ENCODE measurements at places on chromosomes 7 and 10.

GRCh38 chr10:30357075-30357801, 8.2 kb upstream of the MTPAP start:
- DNase-seq: no peak

DNA sequence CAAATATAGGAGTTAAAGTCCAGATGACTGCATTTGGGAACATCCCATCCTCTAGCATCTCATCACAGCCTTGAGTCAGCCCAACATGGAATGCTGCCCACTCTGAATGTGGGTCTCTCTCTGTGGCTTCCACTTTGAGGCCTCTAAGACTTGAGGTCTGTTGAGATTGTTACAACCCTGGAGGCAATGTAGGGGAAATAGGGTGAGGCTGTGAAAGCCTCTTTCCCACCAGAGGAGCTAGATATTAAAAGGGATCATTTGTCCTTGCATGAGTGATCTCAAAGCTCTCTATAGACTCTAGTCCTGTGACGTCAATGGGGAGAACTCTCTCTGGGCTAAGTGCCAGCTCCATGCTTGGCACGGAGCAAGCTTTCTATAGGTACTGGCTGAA, 6.4 kb upstream of the GOLGA7B start:
- no peak for DNase-seq

- peak; percentile 81 for DNase-seq
Measured at GRCh38 chr7:106421181-106421762, 136.5 kb upstream of the NAMPT start.

- DNase-seq: no peak
Measured at GRCh38 chr7:105230486-105230885, 158.2 kb downstream of the SRPK2 start.

GRCh38 chr7:127383123-127383835, 9.2 kb downstream of the ZNF800 start:
- DNase-seq: no peak

GRCh38 chr10:14820010-14820774, 17.6 kb downstream of the CDNF start:
- no peak for DNase-seq

- DNase-seq: no peak
Measured at GRCh38 chr10:123433539-123433938, 232.6 kb upstream of the GPR26 start.

GRCh38 chr7:110373416-110373815, 717.5 kb upstream of the LRRN3 start:
- no peak for DNase-seq

- DNase-seq: no peak
Measured at GRCh38 chr7:151850491-151851124, 26.3 kb downstream of the PRKAG2 start.

DNA sequence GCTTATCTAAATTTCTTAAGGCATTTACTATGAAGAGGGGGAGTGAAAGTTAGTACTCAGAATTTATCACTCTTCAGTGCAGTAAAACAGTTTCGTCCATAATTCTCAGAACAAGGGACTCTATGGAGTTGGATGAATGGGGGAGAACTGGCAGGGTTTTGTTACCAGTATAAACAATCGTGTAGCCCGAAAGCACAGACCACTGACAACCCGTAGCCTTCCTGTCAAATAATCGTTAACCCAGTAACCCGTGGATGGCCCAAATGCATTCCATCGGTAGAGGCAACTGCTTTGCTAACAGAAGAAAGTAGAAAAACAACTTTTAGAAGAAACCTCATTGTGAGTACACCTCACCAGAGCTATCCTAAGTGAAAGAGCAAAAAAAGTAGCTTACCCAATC, 583.9 kb downstream of the NXPH1 start:
- no peak for DNase-seq

DNA sequence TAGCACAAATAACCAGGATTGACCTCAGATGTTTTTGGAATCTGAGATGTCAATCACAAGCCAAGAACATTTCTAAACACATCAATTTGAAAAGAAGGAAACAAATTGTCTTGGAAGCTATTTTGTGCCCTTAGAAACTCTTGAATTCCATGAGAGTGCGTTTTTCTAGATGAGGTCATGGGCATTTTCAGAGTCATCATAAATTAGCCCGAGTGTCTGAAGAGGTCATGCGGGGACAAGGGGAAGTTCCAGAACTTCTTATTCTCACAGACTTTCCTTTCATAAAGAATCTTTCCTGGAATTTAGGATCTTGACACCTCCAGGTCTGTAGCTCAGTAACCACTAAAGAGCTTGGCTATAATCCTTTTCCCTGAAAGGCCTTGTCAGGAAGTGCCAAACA, 28.2 kb downstream of the IL2RA start:
- DNase-seq: no peak

DNA sequence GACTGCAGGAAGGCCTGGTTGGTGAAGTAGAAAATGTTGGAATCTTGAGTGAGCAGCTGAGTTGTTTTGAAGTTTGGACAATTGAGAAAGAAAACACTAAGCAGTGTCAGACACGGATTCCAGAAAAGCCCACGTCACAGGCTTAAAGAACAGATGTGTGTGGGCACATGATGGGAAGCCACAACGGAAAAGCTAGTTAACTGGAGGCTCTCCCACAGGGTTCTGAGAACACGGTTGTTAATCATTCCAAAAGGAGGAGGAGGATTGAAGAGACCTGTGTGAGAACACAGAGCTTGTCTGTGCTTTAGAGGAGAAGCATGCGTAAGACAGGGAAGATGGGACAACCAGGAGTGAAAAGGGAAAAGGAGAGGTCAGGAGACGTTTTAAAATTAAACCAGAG, 42.6 kb downstream of the SHH start:
- no peak for DNase-seq

GRCh38 chr10:133567119-133567518, 1.7 kb upstream of the SYCE1 start:
- DNase-seq: no peak

GRCh38 chr7:79668292-79668691, 214.8 kb upstream of the MAGI2 start:
- no peak for DNase-seq

DNA sequence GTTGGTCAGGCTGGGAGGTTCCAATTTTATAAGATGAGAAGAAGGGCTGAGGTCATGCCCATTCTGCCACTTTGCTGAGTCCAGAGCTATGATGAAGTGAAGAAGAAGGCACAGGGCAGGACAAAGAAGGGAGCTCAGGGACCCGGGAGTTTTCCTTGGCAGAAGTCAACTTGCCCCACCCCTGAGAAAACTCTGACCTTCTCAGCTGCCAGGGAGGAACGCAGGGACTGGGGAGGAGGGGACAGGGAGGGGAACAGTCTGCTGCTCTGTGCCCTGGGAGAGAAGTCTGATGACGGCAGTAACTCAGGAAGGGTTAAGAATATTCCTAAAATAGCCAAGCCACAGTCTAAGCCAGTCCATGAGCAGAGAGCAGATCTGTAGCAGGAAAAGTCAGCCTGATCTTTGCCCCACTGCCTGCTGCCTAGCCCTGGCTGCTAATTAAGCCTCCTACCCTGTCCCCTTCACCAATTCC, 11.7 kb downstream of the ADIRF start:
- DNase-seq: no peak

GRCh38 chr7:47358944-47359588, 222.8 kb downstream of the TNS3 start:
- DNase-seq: no peak

DNA sequence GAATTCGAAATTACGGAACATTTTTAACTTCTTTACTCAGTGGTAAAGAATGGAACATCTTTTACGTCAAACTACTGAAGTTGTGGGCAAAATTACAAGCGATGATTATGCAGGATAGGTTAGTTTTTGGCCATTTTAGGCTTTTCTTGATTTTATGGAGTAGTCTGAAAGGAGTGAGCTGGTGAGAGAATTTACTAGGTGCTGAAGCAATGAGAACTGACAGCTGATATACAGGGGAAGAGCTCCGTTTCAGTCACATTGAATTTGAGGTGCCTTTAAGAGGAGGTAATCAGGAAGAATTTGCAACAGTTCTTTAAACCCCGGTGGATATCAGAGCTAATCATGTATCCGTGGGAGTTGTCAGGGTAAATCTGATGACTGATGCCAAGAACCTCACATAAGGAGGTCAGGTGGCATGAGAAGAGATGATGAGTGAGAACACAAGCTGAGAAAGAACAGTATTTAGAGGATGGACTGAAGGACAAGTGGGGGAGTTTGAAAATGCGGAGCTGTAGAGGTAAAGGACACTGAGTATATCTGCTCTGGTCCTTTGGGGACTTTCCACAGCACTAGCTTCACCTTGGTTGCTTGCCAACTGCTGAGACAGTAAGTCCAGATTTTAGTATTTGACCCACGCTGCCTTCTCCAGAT, 104.3 kb downstream of the AHR start:
- DNase-seq: no peak

- no peak for DNase-seq
Measured at GRCh38 chr10:117320050-117320665, 55.1 kb downstream of the PDZD8 start.

GRCh38 chr10:102335184-102335583, 60.3 kb upstream of the NFKB2 start:
- no peak for DNase-seq

GRCh38 chr10:47299611-47300428, at the start of gene GDF10:
Gene GDF10 (plus strand): TSS chr10:47300197. CDS start chr10:47300652, 455 bp downstream.
- no peak for DNase-seq

- DNase-seq: no peak
Measured at GRCh38 chr7:25402532-25402931, 174.2 kb upstream of the NPVF start.

GRCh38 chr10:59057345-59057744, 119.1 kb upstream of the PHYHIPL start:
- DNase-seq: no peak

- no peak for DNase-seq
Measured at GRCh38 chr7:126362746-126363145, 890.0 kb downstream of the GRM8 start.

GRCh38 chr10:17100586-17100985, 29.0 kb downstream of the CUBN start:
- DNase-seq: no peak

- peak; percentile 55 for DNase-seq
Measured at GRCh38 chr7:25260862-25261494, 32.7 kb upstream of the NPVF start.

- peak; percentile 74 for DNase-seq
Measured at GRCh38 chr10:110803830-110804338, 67.8 kb upstream of the PDCD4 start.

Measured in right hindlimb (tissue), 1 donor.